ENCODE measurements at places on chromosomes 13 and 19.

DNA sequence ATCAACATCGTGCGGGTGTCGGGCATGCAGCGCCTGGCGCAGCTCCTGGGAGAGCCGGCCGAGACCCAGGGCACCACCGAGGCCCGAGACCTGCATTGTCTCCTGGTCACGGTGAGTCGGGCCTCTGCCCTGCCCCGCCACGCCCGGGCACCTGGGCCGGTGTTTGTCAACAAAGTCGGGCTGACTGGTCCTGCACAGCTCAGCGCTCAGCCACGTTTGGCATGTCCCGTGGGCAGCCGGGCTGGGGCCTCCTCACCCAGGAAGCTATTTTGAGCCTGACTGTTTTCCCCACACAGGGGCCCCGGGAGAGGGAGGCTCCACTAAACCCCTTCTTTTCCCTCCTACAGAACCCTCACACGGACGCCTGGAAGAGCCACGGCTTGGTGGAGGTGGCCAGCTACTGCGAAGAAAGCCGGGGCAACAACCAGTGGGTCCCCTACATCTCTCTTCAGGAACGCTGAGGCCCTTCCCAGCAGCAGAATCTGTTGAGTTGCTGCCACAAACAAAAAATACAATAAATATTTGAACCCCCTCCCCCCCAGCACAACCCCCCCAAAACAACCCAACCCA is 1.3 kb downstream of the GADD45B start:
- no peak for DNase-seq

- DNase-seq, result no peak
Measured at GRCh38 chr19:3467437-3468198, 12.7 kb downstream of the SMIM24 start.

- no peak for DNase-seq
Measured at GRCh38 chr19:5624741-5625278, 1.9 kb downstream of the SAFB start.

- DNase-seq, result no peak
Measured at GRCh38 chr19:40365613-40366401, 17.3 kb downstream of the PLD3 start.

DNA sequence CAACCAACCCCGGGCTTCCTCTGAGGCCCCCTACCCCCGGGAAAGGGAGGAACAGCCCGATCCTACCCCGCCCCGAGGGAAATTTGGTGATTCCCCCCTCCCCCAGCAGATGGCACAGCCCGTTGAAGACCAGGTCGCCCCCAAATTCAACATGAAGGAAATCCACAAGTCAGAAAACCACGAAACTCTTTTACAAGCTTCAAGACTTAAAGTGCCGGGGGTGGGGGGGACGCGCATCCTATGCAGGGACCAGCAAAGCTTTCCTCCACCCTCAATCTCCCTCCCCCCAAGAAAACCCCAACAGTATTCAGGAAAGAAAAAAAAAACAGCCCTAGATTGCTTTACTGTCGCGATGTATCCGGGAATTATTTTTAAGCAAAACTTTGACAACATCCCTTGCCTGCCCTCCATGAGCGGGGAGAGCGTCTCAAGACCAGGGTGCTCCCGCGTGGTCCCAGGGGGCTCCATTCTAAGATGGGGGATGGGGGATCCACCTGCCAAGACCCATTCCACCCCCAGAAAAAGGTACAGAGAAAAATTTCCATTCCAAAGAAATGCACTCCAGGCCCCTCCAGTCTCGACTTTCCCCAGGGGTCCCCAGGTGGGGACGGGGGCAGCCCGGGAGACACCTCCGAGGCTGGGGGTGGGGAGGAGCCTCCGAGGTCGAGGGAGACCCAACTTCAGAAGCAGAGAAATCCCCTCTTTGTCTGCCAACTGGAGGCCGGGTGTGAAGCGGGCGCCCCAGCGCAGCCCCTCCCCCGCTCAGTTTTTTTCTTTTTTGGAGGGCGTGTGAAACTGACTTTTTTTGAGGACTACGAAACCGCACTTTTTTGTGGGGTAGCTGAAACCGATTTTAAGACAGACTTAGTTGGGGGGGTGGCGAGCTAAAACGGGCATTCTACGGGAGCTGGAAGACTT is 1.5 kb downstream of the TCF3 start:
- DNase-seq, result peak; percentile 47

DNA sequence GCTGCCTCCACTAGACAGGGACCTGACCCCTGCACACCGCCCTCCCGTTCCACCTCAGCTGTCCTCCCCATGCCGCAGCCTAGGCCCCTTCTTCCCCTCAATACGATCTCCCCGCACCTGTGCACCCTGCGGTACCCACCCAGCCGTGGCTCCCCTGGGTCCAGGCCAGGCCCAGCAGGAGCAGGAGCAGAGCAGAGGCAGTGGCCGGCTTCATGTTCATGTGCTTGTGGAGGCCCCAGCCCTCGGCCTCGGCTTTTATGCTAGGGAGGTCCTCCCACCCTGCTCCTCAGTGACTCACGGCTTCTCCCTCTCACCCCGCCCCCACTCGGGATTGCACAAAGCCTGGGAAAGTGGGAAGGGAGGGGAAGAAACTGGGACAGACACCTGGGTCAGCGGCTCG is 11.4 kb upstream of the KRTDAP start:
- DNase-seq, result no peak

GRCh38 chr13:98910501-98910951 is 67.3 kb downstream of the DOCK9 start:
- DNase-seq, result peak; percentile 15

DNA sequence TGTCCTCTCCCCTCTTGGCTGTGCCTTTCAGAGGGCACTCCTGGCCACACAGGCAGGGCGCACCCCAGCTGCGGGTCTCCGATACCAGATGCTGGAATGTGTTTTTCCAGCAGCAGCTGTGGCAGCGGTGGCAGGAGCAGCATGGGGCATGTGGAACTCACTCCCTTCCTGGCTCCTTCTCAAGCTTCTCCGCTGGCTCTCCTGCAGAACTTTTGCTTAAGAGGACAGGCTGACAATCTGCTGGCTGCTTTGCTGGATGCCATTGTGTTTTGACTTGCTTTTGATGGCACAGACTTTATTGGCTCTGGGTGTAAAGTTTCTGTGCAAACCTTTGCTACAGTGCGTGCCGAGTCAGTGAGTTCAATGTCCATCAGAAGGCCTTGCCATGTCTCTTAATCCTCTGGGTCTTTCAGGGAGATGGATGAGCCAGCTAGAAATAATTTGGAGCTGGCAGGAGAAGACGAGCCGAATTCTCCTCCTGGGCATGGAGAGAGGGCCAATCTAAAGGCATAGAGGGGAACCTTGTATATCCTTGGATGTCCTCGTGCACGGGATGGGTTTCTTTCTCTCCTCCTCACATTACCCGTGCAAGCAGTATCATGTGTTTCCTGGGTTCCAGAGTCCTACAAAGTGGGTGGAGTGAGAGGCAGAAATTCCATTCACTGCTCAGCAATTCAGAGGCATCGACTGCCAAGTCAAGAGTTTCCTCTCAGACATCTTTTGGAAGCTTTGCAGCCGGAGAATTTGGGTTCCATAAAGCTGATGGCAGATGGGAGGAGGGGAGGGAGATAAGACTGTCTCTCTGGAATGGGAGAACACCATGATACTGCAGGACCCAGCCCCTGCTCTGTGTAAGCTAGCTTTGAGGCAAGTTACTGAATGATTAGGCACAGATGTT is 231.2 kb downstream of the FGF9 start:
- DNase-seq, result no peak

- DNase-seq, result no peak
Measured at GRCh38 chr13:34931572-34931971, 10.5 kb upstream of the NBEA start.

DNA sequence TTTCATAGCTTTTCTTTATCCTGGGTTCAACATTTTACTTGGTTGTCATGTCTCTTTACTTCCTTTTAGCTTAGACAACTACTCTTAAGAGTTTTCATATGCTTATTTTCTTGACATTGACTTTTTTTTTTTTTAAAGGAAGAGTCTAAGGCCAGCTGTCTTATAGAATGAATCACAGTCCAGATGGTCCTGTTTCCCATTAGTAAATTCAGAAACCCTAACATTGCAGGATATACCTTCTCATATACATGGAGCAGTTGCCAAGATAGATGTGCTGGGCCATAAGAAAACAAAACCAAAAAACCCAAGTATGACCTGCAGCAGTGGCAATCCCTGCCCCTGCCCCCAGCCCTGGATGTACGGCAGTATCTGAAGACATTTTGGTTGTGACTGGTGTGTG is 72.8 kb downstream of the COG3 start:
- DNase-seq, result no peak

GRCh38 chr13:98413796-98414195 is 163.1 kb downstream of the STK24 start:
- no peak for DNase-seq

DNA sequence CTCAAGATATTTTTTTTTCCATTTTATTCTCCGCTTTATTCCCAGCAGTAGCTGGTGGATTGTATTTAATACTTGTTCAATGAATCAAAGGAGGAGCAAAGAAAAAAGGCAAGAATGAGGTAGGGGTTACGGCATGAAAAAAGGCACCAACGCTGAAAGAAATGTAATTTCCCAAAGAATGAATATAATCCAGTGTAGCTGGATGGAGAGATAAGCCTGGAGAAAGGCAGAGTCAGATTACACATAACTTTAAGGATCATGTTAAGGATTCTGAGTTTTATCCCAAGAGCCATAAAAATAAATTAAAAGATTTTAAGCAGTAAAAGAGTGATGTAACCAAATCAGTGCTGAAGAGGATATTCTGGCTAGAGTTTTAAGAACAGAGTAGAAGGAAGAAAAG is 67.7 kb downstream of the RBM26 start:
- no peak for DNase-seq

GRCh38 chr19:1154731-1155351 is 19.2 kb downstream of the SBNO2 start:
- no peak for DNase-seq

DNA sequence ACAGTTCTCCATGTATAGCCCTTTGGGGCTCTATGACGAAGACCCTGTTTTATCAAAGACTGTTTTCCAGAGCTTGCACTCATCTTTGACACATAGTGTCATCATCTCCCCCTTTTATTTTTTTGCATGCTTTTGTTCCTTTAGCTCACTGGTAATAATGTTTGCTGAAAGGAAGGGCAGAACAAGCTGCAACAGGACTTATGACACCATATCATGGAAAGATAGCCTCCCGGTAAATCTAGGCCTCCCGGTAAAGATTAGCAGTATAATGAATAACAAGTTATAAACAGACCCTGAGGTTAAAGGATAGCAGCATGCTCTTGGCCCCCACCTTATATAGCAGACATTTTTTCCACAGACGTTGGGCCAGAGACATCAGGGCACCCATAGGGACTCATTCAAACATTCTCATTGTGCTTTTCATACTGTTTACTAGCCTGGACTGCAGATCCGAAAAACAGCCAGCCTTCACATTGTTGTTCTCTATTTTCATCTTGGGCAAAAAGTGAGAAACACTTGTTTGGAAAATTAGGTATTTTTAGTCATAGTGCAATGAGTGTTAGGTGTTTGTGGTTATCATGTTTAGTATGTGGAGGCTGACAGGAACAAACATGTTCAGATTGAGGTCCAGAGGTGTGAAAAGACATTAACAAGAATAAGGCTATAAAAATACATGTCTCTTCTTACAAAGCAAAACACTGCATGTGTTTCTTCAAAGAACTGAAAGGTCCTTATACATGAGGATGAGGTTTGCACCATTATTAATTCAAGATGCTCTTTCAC is 136.9 kb upstream of the SPRY2 start:
- no peak for DNase-seq
